ENCODE measurements at places on chromosomes 1 and 21.

DNA sequence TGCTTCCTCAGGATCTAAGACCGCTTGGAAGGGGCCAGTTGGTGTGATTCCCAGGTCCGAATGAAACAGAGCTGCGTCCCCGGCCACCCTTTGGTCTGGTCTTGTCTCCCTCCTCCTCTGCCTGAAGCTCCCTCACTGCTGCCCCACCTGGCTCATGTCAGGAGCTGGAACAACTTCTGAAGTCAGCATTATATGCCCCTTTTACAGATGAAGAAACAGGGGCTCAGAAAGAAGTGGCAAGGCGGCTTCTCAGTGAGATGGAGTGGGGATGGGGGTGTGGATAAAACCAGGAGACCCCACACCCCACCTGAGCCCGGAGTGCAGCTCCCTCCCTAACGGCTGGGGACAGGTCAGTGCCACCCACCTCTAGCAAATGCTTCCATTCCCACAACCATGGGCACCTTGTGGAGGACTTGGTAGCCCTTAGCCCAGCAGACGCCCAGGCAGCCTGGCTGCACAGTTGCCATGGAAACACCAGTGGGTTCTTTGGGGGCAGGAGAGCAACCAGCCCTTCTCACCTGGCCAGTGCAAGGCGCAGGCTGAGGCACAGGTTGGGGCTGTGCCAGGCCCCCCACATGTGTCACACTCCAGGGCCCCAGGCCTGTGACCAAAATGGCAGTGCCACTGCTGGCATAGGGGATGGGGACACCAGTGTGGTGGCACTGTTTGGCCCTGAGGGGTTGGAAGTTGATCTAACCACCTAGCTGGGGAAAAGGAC is 31.9 kb upstream of the ECE1 start:
- peak overlapping the region; percentile 35 for H3K4me3 ChIP-seq
- H3K36me3 ChIP-seq, result peaks cover 72% of the 10 kb centered on the region
- H3K27me3 ChIP-seq, result no peaks in the 10 kb centered on the region
- peak overlapping the region; percentile 88 for H3K27ac ChIP-seq
- peaks cover 85% of the 10 kb centered on the region for H3K4me1 ChIP-seq

DNA sequence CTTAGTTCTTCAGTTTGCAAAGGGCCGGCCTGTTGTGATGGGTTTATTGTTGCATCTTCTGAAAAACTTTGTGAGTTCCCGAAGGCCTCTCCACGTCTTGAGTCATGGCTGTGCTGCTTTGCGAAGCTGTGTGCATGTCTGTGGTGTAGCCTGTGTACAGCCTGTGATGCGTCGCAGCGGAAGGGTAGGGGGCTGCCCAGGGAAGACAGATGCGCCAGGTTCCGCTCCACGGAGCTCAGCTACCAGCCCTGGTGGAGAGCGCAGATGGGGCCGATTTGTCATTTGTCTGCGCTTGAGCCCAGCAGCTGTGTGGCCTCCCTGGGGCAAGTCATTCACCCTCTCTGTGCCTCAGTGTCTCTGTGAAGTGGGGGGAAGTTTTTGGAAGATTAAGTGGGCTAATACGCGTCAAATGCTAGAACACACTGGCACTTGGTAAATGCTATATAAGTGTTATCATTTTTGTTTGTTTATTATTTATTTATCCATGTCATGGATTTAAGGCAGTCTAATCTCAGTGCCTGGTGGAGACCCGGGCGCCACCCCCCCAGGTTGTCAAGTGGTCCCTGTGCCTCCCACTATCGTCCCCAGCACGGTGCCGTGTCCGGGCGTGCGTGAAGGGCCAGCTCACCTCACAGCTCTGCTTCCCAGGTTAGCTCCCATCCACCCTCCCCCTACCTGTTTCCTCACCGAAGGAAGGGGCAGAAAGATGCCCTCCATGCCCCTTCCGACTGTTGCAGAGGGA is 8.4 kb downstream of the PDE9A start:
- no peaks in the 10 kb centered on the region for H3K27me3 ChIP-seq
- no peaks in the 10 kb centered on the region for H3K4me1 ChIP-seq
- no peak for DNase-seq
- H3K27ac ChIP-seq, result no peak overlapping the region

GRCh38 chr1:1858382-1859086 is 32.4 kb downstream of the GNB1 start:
- H3K27me3 ChIP-seq, result no peaks in the 10 kb centered on the region
- no peak overlapping the region for H3K4me3 ChIP-seq
- H3K4me1 ChIP-seq, result peaks cover 78% of the 10 kb centered on the region
- peak overlapping the region; percentile 77 for H3K27ac ChIP-seq

- no peak overlapping the region for H3K27ac ChIP-seq
- no peaks in the 10 kb centered on the region for H3K27me3 ChIP-seq
- no peaks in the 10 kb centered on the region for H3K4me1 ChIP-seq
- no peaks in the 10 kb centered on the region for H3K36me3 ChIP-seq
- no peak for DNase-seq
- no peak overlapping the region for H3K4me3 ChIP-seq
Observed at GRCh38 chr1:202104073-202104472, 18.6 kb upstream of the GPR37L1 start.

DNA sequence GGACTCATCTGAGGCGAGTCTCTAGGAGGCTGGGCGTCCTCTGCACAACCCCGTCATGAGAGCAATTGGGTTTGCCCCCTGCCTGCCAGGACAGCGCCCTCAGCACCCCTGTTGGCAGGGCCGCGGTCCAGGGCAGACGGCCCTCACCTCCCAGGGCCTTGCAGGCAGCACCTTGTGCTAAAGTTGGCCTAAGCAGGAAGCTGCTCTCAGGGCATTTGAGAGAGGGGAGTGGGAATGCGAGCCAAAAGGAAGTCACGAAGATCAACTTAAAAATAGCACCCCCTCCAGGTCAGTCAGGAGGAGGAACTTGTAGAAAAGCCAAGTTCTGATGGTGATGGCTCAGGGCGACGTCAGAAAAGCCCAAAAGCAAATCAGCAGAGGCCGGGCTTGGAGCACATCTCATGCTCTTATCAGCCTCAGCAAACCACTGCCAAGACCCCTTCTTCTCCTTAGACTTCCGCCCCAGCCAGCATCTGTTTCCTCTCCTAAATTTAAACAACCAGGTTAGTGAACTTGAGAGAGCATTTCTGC is 12.6 kb upstream of the ADORA3 start:
- H3K4me3 ChIP-seq, result peak overlapping the region; percentile 61
- no peaks in the 10 kb centered on the region for H3K27me3 ChIP-seq
- H3K36me3 ChIP-seq, result no peaks in the 10 kb centered on the region
- peak overlapping the region; percentile 84 for H3K27ac ChIP-seq

DNA sequence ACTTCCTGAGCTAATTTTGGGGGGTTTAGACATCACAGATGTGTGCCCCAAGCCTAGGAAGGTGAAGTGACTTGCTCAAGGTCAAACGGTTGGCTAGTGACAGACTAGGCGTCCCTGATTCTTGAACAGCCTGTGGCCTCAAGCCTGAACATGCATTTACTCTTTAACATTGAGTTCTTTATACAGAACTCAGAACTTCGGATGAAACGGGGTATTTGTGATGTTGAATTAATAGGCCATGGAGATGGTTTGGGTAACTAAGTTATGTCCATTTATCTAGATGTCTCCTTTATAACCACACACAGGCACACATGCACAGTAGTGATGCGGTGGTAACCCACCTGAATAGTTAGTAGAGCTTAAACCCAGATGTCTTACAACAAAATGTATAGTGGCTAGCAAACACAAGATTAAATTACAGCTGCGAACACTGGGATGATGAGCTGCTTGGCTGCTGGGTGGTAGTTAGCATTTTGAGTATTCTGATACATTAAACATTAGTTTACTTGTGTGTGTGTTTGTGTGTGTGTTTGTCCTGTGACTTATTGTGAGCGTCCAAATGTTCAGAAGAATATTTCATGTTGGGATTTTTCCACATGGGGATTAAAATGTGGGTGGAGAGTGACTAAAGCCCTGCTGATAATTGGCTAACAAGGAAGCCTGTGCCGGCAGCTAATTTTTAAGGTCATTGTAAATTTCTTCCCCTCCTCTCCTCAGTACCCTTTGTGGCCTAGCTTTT is 2.3 kb downstream of the ATP1A1 start:
- H3K36me3 ChIP-seq, result peaks cover 46% of the 10 kb centered on the region
- no peak for DNase-seq
- H3K4me1 ChIP-seq, result peaks cover 61% of the 10 kb centered on the region
- peak overlapping the region; percentile 93 for H3K27ac ChIP-seq

GRCh38 chr1:92446546-92446945 is 40.2 kb downstream of the GFI1 start:
- no peaks in the 10 kb centered on the region for H3K27me3 ChIP-seq
- no peak overlapping the region for H3K27ac ChIP-seq
- DNase-seq, result no peak
- H3K4me1 ChIP-seq, result peaks cover 14% of the 10 kb centered on the region
- H3K4me3 ChIP-seq, result no peak overlapping the region

DNA sequence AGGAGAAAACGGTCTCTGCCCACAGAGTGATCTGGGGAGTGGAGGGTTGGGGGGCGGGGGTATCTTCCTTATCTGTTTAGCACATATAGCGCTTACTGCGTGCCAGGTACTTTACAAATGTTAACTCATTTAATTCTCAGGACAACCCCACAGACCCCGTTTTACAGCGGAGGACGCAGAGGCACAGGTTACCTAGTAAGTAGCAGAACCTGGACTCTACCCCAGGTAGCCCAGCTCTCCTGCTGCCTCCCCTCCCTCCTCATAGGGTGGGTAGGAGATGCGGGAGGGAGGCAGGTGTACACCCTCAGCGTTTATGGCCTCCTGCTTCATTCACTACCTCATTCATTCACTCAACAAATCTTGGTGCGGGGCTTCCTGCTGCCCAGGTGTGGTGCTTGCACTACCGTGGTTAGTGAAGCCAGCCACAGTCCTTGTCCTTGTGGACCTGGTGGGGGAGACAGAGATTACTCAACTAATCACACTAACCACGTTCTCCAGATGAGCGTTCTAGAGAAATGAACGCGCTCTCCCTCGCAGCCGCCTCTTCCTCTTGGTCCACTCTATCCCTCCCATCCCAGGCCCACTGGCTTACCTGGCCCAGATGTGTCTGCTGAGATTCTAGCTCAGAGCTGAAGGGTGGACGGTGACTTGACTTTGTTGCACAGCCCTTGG is 102.0 kb downstream of the IER5 start:
- H3K27ac ChIP-seq, result no peak overlapping the region
- H3K27me3 ChIP-seq, result peaks cover 15% of the 10 kb centered on the region
- DNase-seq, result peak; percentile 31
- peaks cover 4% of the 10 kb centered on the region for H3K4me1 ChIP-seq

All from activated T-cell treated with anti-CD3 and anti-CD28 coated beads, Interleukin-2, amount 50 U/mL, for 24 hours (primary cell).